GDM1 (cell line): ENCODE measurements at places on chromosomes 3 and 15.
A peak's percentile ranks its signal among the peaks of the same experiment; 100 is the strongest.

DNA sequence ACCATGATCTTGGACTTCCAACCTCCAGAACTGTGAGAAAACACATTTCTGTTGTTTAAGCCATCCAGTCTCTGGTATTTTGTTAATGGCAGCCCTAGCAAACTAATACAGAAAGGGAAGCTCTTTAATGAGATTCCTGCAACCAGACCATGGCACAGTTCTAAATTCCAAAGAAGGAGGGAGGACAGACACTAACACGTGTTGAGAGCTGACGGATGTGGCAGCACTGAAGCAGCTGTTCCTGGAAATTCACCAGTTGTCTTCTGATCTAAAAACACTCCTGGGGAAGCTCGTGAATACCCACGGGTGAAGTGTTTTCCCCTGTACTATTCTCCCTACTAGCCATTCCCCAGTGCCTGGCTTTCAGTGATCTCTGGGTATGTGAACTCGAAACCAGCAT lies 56.7 kb downstream of the RPL22L1 start:
- DNase-seq, result no peak

DNA sequence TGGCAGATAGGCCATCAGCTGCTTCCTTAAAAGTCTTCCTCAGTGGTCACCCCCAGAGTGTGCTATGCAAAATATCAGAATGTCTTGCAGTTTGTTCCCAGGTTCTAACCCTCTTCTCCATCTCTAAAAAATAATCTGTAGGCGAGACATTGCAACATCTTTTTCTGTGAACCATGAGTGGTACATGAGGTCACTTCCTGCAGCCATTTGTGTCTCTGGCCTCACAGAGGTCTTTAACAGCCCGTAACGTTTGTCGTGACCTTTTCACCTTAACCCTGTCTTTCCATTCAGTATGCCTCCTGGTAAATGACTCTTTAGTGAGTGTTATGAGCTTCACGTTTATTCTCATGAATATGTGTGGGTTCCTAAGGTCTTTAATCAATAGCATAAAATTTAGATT lies 145.4 kb downstream of the KLHL25 start:
- no peak for DNase-seq

GRCh38 chr15:95663156-95664100 lies 667.1 kb upstream of the NR2F2 start:
- DNase-seq, result no peak

GRCh38 chr15:39273717-39274411 lies 307.0 kb upstream of the THBS1 start:
- no peak for DNase-seq

- DNase-seq, result no peak
Measured at GRCh38 chr15:64903326-64903950, 8.3 kb upstream of the ANKDD1A start.

DNA sequence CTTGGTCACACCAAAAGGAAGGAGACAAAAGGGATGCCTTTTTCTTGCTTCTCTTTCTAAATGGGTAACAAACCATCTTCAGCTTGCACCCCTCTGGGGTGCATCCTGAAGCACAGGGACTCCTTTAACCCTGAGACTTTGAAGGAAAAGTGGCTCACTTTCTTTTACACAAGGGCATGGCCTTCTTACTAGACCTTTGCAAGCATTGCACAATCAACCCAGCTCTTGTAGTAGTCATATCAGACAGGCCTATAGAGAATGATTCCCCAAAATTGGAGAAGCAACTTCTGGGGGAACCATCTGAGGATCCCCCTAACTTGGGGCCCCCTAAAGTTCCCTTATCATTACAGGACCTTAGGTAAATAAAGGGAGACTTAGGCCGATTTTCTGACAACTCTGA lies 56.1 kb upstream of the GK5 start:
- DNase-seq, result no peak

- peak; percentile 16 for DNase-seq
Measured at GRCh38 chr3:47163169-47164006, 525 bp downstream of the SETD2 start.

DNA sequence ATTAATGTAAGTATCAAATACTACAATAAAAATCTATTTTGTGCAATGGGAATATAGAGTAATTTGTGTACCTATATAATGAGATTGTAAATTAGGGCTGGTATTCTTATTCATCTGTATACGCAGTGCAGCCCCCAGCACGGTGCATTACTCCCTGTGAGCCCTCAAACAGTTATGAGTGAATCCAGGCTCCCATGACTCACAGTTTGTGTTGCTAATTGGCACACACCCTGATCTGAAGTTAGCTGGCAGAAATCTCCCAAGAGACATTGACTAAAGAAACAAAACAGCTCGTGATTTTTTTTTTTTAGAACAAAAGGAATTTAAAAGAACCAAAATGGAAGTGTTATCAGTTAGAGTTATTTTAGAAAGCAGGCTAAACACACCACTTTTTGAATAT lies 15.7 kb downstream of the GK5 start:
- DNase-seq, result no peak

DNA sequence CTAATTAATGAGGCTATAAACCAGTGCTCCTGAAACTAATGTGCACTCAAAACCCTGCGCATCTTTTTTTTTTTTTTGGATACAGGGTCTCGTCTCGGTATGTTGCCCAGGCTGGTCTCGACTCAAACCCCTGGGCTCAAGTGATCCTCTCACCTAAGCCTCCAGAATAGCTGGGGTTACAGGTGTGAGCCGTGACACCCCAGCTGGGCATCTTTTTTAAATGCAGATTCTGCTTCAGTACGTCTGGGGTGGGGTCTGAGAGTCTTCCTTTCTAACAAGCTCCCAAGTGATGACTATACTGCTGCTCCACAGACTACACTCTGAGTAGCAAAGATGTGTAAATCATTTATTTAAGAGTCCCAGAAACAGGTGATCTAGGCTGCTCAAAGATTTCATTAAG lies 73.0 kb downstream of the BFSP2 start:
- no peak for DNase-seq

- DNase-seq, result peak; percentile 69
Measured at GRCh38 chr3:173066044-173067004, 74.7 kb downstream of the SPATA16 start.

- DNase-seq, result no peak
Measured at GRCh38 chr3:193991666-193992424, 144.1 kb upstream of the HES1 start.

- no peak for DNase-seq
Measured at GRCh38 chr3:10981961-10982360, 10.6 kb upstream of the SLC6A1 start.

GRCh38 chr3:137205394-137206045 lies 247.7 kb downstream of the IL20RB start:
- DNase-seq, result no peak

DNA sequence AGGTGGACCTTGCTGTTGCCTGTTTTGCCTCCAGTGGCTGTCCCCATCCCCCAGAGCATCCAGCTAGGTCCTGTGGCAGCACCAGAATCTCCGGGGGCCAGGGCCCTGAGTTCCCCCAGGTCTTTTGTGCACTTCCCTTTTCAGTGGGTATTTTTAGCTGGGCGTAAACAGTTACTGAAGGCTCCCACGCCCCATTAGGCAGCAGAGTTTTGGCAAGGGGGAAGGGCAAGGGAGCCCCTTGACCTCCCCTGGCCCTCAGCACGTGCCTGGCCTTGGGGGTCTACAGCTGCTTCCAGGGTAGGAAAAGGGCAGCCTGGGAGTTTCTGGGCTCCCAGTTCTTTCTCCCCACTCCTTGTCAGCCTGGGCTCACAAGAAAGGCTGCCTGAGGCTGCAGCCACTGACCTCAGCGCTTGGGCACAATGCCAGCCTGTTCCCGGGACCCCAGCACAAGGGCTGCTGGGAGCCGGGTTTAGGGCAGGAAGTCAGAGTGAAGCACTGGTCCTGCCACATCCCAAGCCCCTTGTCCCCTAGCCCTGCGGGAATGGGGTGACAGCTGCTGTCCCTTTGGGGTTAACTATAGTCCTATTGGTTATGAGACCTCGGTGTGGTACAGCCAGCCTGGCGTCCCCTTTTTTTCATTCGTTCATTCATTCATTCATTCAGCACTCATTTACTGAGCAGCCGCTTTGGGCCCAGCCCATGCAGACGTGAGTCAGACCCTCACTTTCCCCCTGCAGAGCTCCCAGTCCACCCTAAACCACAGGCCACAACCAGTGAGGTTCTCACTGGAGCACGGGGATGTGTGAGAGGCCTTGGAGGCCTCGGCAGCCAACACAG lies 8.4 kb downstream of the CSK start:
- peak; percentile 66 for DNase-seq

DNA sequence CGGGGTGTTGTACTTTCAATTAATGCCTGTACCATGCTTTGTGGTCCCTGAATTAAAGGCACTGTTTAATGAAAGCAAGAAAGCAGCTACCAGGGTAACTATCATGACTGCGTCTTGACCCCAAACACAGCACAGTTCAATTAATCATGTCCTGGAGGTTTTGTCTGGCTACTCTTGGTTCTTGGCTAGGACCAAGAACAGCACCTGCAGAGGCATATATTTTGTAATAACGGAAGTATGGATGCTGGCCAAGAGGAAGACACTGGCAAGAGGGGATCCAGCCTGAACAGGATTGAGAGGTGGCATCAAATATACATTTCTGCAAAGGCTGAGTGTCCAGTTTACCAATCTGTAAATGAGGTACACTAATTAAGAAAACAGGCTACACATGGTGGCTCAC lies 119.9 kb downstream of the FOXP1 start:
- no peak for DNase-seq

DNA sequence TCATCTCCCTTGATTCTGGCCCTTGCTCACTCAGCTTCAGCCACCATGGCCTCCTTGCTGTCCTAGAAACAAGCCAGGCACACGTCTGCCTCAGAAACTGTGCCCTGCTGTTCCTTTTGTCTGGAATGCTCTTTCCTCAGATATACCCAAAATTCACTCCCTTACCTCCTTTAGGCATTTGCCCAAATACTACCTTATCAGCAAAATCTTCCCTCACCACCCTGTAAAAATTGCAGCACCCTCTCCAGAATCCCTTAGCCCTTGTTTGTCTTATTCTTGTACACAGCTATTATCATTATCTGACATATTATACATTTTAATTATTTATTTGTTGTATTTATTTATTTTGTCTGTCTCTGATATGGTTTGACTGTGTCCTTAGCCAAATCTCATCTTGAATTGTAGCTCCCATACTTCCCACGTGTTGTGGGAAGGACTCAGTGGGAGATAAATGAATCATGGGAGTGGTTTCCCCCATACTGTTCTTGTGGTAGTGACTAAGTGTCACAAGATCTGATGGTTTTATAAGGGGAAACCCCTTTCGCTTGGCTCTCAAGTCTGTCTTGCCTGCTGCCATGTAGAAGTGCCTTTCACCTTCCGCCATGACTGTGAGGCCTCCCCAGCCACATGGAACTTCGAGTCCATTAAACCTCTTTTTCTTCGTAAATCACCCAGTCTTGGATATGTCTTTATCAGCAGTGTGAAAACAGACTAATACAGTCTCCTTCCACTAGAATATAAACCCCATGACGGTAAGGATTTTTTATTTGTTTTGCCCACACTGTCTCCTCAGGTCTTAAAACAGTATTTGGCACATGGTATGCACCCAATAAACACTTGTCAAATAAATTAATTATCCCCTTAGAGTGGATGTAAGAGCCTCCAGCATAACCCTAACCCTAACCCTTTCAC lies 60.0 kb upstream of the STT3B start:
- peak; percentile 1 for DNase-seq

DNA sequence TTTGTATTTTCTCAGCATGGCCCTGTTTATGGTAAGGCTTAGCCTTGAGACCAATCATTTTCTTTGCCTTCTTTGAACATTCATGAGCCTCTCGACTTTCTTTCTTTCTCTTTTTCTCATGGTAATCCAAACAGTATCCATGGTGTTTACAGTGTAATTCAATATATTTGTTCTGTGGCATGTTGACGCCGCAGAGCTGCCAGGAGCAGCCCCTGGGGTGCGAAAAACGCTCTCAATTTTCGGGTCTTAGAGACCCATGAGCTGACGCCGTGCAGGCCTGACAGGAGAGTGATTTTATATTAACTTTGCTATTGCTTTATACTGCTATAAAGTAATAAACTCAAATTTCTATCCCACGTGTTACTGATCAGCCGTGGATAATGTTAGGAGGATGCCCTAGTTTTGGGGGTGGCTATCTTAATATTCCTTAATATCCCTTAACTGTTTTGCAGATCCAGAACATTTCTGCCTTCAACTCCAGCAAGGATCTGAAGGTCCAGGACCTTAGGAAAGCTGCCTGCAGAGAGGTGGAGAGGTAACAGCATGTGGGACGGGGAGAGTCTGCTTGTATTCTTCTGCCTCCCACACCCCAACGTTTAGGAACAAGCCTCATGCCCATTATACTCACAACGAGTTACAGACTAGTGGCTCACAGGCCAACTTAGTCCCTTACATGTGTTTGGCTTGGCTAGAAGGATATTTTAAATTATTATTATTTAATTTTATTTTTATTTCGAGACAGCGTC lies 29.3 kb upstream of the MYO1E start:
- DNase-seq, result no peak

DNA sequence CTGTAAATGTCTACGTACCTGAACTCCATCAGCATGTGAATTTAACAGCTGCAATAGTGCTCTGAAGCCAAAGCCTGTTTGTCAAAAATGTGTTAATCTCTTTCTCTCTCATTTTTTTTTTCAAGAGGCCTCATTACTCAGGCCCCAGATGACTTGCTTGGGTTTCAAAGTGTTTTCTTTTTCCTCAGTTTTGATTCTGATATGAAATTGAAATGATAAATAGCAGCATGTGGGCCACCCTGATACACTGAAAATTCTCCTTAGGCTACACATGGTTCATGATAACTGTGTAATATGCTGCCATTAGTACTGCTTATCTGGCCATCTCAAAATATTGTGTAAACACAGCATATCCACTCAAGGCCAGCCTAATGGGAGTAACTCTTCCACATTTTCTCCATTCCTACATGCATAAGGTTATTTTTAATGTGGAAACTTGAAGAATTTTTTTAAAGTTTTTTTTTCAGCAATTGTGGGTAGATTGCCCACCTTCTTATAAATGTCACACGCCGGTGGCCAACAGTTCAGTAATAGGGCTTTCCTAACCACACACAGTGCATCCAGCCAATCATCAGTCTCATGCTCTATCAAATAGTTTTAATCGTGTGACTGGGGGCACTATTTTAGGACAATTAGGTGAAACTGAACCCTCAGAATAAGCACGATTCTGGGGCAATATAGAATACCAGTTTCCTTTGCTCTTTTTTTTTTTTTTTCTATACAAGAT lies 13.1 kb upstream of the DENND4A start:
- no peak for DNase-seq

DNA sequence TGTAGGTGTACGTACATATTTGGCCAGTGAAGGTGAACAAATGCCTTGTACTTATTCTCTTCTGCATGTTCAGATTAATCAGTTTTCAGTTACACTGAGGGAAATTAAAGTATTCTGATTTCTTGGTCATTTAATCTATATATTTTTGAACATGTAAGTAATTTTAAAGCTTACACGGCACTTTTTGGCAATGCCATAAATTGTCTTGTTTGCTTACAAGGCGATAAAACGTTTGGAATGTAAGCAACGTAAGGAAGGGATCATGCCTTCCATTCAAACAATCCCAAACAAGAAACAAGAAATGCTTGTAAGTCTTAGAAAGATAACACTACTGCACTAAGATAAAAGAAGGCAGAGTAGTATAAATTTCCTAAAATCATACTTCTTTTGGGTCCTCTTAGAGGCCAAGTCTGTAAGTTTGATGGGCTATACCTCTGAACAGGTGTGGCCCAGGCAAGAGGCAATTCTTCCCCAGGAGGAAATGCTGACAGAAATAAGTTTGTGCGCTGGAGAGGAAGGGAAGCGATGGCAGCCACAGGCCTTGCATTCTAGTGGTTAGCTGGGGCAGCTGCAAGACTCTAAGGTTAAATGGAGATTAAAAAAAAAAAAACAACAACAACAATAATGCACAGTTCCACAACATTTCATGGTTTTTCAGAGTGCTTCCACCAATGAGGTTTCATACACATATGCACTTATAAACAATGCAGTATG lies 73.8 kb downstream of the GOLIM4 start:
- no peak for DNase-seq

- no peak for DNase-seq
Measured at GRCh38 chr3:49903451-49904424, at the start of gene MST1R. TSS of gene MST1R (minus strand) at chr3:49903873. CDS start at chr3:49903609, 264 bp downstream.
